ENCODE measurements at places on chromosomes 12 and 14. TPM values are rescaled to one million over a fixed set of nuclear protein-coding genes. Genes with fewer than 3 reads are reported as not detected.

GRCh38 chr14:42715316-42715715, 1108.6 kb downstream of the LRFN5 start:
- DNase-seq = no peak

NEUROD4 gene
- total RNA-seq = not detected

- no peak for DNase-seq
Observed at GRCh38 chr12:128033473-128033872, 233.5 kb upstream of the TMEM132C start.

- no peak for DNase-seq
Observed at GRCh38 chr14:59328454-59328853, 136.7 kb downstream of the GPR135 start.

DNA sequence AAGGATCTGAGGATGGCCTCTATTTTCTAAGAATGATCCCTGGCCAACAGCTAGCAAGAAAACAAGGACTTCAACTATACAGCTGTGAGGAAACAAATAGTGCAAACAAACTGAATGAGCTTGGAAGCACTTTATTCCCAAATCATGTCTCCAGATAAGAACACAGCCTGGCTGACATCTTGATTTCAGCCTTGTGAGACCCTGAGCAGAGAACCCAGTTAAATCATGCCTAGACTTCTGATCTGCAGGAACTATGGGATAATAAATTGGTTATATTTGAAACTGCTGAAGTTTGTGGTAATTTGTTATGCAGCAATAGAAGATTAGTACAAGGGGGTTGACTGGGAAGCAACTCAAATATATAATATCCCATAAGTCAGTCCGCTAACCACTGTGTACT, 183.9 kb upstream of the BMP4 start:
- no peak for DNase-seq

CD9 gene
- total RNA-seq = 230 TPM

PLCZ1 gene
- total RNA-seq = not detected

DNA sequence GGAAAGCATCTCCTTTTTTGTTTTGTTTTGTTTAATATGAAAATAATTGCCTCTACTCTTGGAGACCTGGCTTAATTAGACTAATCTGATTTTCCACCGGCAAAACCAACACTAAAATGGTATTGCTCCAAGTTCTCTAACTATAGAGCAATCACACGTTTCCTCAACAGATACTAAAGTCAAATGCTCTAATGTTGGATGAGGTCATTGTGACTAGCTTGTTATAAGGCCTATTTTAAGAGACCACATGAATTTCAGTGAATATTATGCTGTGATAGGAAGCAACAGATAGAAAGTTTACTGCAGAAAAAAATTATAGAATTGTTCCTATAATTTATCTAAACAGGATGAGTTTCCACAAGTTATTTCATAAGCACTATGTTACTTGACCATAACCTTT, 3.3 kb upstream of the CCDC196 start:
- no peak for DNase-seq

DNA sequence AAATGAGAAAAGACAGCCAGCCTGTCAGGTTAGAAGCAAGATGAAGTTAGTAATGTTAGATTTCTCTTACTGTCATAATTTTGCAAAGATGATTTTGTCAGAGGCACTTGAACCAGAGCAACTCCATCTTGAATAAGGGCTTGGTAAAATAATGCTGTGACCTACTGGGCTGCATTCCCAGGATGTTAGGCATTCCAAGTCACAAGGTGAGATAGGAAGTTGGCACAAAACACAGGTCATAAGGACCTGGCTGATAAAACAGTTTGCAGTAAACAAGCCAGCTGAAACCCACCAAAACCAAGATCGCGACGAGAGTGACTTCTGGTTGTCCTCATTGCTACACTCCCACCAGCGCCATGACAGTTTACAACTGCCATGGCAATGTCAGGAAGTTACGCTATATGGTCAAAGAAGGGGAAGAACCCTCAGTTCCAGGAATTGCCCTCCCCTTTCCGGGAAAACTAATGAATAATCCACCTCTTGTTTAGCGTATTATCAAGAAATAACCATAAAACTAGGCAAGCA, 1313.5 kb upstream of the TMEM132C start:
- no peak for DNase-seq

BATF gene
- total RNA-seq = 1.4 TPM

CCDC197 gene
- not detected for total RNA-seq

- peak; percentile 79 for DNase-seq
Observed at GRCh38 chr12:54306925-54307741, 6.3 kb upstream of the NFE2 start.

DNA sequence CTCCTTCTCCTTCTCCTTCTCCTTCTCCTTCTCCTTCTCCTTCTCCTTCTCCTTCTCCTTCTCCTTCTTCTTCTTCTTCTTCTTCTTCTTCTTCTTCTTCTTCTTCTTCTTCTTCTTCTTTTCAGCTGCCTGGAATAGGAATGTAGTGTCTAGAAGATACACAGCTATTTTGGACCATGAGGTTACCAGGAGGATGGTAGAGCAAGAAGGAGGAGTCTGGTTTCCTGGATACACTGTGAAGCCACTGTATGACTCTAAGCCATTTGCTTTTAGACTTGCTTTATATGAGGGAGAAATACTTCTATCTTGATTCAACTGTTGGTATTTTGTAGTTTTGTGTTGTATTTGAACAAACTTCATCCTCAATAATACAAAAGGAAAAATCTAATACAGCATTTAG, 3.0 kb upstream of the MYBPC1 start:
- DNase-seq = no peak

TNFAIP2 gene
- 32.2 TPM for total RNA-seq

GRCh38 chr14:67480011-67480410, 8.5 kb downstream of the TMEM229B start:
- no peak for DNase-seq

ATF7 gene
- total RNA-seq = 24.7 TPM

DNA sequence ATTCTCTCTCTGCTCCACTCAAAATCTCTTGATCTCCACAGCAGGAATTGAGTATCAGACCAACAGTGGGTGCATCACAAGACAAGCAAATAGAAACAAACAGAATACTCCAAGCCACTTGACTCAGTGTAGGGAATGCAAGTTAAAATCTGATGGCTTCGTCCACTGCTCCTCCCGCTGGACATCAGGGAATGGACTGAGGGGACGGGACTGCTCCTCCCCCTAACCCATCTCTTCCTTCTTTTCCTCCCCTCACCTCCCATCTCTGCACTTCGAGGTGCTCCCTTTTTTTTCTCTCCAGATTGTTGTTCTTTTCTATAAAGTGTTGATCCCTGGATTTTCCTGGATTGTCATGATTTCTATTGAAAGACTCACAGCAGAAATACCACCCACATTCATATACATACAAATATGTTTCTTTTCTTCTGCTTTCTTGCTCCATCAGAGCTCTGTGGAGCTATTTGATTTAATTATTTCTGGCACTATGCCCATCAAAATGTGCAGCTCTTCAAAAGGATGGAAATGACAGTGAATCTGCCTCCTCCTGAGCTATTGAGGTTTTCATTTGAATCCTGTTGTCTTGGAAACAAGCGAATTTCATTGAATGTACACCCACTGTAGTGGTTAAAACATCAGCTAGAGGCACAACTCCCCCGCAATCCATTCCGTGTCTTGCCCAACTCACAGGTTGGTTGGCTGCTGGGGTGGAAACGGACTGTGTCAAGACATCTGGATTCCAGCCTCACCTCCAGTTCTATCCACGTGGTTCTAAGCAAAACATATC, 199.7 kb downstream of the SPTSSA start:
- no peak for DNase-seq

- DNase-seq = no peak
Observed at GRCh38 chr14:76781648-76782051, 20.4 kb downstream of the VASH1 start.

DNA sequence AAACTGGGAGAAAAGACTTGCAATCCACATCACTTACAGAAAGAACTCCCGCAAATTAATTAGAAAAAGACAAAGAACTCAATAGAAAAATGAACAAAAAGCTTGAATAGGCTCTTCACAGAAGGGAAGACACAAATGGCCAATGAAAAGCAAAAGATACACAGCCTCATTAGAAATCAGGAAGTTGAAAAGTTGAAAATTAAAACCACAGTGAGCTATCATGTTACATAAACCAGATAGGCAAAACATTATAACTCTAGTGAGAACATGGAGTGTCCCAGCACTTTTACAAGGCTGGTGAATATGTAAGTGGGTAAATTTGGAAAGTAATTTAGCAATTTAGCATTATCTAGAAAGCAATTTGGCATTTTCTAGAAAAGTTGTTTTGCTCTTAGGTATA, 158.4 kb upstream of the RASSF8 start:
- no peak for DNase-seq

TMEM121 gene
- 3.4 TPM for total RNA-seq

LHX5 gene
- total RNA-seq = not detected

DNA sequence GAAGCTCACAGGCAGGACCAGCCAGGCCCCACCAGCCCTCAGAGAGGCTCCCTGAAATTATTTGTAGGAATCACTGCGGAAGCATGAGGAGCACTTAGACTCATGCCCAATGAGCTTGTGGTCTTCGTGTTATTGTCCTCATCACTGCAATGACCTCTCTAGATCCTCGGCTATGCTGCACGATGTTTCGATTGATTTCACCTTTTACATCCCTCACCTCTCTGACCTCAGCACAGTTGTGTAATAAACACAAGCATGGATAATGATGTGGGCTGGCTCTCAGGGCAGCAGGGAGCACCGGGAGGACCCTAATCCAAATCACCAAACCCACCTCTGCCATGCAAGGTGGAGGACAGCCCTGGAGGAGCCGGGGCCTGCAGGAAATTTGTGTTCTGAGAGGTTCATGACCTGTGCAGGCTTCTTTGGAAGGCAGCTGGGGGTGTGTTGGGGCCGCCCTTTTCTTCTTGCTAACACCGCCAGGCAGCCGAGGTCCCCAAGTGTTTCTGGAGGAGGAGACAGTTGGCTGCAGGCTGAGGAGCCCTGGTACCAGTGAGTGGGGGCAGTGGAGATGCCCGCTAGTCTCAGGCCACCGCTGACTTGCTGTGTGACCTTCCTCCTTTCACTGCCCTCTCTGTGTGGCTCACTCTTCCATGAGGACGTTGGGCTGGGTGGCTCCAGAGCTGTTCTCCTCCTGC, 29.5 kb upstream of the EML1 start:
- DNase-seq = no peak

SLC6A12 gene
- not detected for total RNA-seq

DCP1B gene
- total RNA-seq = 5.8 TPM

RERG gene
- 9.9 TPM for total RNA-seq

ITGB7 gene
- not detected for total RNA-seq

RNF212B gene
- total RNA-seq = not detected

SIX4 gene
- total RNA-seq = 3.3 TPM

NAV3 gene
- 5.1 TPM for total RNA-seq

TAMALIN gene
- 17.6 TPM for total RNA-seq

GRCh38 chr14:69059658-69060623, 80.8 kb upstream of the ACTN1 start:
- peak; percentile 87 for DNase-seq

MAP3K9 gene
- 1.6 TPM for total RNA-seq

DNA sequence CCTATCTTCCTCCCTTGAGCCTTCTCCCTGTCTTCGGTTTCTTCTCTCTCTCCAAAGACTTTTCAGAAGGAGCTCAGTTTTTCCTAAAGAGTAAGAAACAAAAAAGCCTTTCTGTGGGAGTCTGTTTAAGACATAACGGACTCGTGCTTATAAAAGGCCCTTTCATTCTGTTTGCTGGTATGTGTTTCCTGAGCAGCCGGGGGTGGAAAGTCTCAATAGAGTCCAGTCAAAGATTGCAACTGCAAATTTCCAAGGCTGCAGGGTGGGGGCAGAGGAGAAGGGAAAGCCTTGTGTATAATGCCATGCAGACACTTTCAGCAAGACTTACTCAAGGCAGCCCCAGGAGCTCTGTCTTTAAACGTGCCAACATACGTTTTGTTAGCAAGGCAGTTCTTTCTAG, 62.2 kb downstream of the GNG2 start:
- DNase-seq = no peak

GRCh38 chr12:109820816-109821381, 12.3 kb downstream of the TRPV4 start:
- no peak for DNase-seq

- DNase-seq = no peak
Observed at GRCh38 chr12:104835317-104835716, 122.8 kb downstream of the SLC41A2 start.

DNA sequence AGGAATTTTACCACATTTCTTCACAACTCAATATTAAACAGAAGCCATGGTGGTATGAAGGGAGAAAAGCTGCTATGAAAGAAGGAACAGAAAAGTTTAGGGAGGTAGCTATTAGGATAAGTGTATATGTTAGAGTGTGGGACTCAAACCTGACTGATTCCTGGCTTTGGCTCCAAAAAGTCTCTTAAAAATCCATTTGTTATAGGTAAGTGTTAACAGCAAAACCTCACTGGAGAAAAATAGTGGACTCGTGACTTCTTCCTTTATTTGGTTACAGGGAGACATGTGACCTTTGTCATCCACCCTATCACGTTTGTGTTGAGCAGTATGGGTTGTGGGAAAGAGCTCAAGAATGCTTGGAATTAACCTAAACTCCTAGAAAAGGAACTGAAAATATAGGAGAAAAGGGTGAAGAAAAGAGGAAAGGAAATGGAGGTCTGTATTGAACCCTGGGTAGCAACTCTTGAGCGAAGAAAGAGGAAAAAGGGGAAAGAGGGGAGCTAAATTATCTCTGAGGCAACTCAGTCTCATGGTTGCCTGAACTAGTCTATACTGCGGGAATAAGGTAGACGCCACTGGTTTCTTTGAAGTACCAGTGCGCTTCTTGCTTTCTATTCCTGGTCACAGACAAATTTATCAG, 3.6 kb upstream of the EID3 start:
- no peak for DNase-seq

- no peak for DNase-seq
Observed at GRCh38 chr12:30999011-30999410, 72.5 kb downstream of the TSPAN11 start.

POTEG gene
- total RNA-seq = not detected

DNA sequence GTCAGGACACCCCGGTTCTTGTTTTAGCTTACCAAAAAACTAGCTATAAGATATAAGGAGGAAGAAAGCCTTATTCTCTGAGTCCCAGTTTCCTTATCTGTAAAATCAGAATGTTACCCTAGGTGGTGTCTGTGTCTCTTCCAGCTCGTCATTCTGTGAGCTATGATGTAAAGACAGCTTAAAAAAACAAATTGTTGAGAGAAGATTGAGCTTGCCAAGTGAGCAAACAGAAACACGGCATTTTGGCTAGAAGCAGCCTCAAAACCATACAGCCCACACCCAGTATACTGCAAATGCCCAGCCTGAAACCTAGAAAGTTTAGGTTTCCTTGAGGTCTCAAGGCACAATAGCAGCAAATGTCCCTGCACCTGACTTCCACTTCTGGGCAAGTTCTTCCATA, 151.4 kb downstream of the SSPN start:
- DNase-seq = no peak

Measured in right atrium auricular region (tissue), 2 donors.